ENCODE measurements at places on chromosomes 16 and 17. TPM values are rescaled to one million over a fixed set of nuclear protein-coding genes. Genes with fewer than 3 reads are reported as not detected.
A peak's percentile ranks its signal among the peaks of the same experiment; 100 is the strongest.

TNS4 gene
- total RNA-seq = 1.1 TPM

KCNJ18 gene
- total RNA-seq = not detected

FBXL19 gene
- 13.5 TPM for total RNA-seq

TUBB3 gene
- 2.1 TPM for total RNA-seq

PPP1R1B gene
- total RNA-seq = 22.4 TPM

ZNF830 gene
- 29.3 TPM for total RNA-seq

HSPB9 gene
- total RNA-seq = not detected

SMIM36 gene
- not detected for total RNA-seq

GRCh38 chr16:11992586-11993524, 16.3 kb downstream of the SNX29 start:
- DNase-seq = no peak

- DNase-seq = no peak
These were observed 294.9 kb downstream of the MAP2K6 start for GRCh38 chr17:69709441-69709840.

DNA sequence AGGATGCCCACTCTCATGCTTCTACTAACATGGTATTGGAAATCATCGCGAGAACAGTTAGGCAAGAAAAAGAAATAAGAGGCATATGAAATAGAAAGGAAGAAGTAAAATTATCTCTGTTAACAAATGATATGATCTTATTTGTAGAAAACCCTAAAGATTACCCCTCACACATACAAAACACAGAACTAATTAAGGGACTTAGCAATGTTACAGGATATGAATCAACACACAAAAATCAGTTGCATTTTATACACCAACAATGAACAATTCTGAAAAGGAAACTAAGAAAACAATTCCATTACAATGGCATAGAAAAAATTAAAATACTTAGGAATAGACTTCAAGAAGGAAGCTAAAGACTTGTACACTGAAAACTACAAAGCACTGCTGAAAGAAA, 2.7 kb upstream of the CAPNS2 start:
- no peak for DNase-seq

DNA sequence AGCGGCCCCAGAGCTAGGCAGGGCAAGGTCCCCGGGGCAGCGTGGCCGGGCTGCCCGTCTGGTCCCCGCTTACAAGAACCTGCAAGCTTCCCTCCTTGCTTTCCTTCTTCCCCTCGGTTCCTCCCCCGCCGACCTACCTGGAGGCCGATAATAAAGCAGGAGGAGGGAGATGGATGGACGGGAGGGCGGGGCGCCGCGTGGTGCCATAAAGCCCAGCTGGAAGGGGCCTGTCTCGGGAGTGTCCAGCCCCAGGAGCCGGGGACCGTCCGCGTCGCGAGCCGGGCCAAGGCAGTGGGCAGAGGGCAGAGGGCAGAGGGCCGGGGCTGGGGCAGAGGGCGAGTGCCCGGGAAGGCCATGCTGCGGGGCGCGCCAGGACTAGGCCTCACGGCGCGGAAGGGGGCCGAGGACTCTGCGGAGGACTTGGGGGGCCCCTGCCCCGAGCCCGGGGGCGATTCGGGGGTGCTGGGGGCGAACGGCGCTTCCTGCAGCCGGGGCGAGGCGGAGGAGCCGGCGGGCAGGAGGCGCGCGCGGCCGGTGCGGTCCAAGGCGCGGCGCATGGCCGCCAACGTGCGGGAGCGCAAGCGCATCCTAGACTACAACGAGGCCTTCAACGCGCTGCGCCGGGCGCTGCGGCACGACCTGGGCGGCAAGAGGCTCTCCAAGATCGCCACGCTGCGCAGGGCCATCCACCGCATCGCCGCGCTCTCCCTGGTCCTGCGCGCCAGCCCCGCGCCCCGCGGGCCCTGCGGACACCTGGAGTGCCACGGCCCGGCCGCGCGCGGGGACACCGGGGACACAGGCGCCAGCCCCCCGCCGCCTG, at the start of gene BHLHA9:
BHLHA9 (plus strand) TSS at position 235 of the 820 bp plus-strand sequence; CDS start at position 355, 120 bp downstream.
- DNase-seq = no peak

DNA sequence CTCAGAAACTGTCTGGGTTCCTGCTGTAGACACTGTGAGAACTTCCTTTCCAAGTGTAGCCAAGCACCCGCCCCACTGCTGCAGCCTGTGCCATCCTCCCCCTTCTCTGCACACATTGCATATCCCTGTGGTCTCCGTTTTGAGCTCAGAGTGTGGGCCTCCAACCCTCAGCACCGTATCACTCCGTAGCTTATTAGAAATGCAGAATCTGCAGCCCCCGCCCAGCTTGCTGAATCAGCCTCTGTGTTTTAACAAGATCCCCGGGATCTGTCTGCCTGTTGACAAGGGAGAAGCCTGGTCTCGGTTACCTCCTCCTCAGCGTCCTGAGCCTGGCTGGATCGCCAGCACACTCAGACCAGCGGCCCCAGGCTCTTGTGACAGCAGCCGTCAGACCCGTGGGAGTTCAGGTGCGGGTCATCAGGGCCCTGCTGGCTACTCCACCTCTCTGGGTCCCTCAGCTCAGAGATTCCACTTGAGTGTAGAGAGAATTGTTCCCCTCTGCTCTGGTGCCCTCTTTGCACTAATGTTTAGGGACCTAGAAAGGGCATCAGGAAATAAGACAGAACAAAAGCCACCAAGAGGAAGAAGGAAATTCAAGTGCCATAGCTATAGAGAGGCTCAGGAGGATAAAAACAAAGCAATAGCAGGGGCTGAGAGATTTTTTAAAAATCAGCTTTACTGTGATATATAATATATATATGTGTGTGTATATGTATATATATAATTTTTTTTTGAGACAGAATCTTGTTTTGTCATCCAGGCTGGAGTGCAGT, 92.3 kb downstream of the PITPNC1 start:
- DNase-seq = peak; percentile 43

GRCh38 chr16:51035711-51036110, 115.4 kb downstream of the SALL1 start:
- no peak for DNase-seq

GRCh38 chr17:11671126-11671525, 72.9 kb downstream of the DNAH9 start:
- DNase-seq = no peak

- DNase-seq = no peak
These were observed 321.3 kb downstream of the SEC14L1 start for GRCh38 chr17:77462090-77462489.

DNA sequence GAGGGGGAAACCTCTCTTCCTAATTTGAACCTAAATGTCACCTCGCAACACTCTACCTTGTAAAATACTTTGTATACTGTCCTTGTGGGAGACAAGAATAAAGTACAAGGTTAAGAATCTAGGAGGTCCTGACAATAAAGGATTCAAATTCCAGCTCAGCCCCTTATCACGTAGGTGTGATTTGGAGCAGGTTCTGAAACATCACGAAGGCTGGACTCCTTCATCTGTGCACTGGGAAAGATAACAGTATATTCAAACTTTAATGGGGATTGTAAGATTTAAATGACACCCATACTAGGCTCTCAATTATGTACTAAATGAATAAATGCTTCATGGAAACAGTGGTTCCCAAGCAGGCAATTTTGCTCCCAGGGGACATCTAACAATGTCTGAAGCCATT, 2.1 kb downstream of the TXNDC11 start:
- DNase-seq = no peak

- peak; percentile 37 for DNase-seq
These were observed 20.9 kb downstream of the RPTOR start for GRCh38 chr17:80565343-80566053.

DNA sequence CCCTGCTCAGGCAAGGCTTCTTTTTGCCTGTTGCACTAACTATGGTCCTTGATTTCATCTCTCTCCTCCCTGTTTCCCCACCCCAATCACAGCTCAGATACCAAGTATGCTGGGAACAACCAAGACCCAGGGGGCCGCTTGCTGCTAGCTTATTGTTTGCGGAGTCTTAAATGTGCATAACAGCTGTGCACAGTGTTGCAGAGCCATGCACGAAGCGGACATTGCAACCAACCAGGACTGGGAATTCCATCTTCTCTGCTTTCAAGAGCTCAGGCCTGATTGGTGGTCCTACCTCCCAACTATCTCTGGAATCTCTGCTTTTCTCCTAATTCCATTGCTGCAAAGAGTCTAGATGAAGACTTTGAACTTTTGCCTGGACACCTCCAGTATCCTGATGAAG, 281.3 kb upstream of the TNRC6C start:
- no peak for DNase-seq

DNA sequence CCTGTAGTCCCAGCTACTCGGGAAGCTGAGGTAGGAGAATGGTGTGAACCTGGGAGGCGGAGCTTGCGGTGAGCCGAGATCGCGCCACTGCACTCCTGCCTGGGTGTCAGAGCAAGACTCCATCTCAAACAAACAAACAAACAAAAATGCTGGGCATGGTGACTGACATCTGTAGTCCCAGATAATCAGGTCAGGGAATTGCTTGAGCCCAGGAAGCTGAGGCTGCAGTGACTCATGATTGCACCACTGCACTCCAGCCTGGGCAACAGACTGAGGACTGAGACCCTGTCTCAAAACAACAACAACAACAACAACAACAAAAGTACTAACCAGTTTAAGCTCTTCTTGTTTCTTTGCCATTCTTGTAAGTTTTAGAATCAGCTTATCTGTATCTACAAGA, 383.0 kb upstream of the PMFBP1 start:
- DNase-seq = peak; percentile 32

DNA sequence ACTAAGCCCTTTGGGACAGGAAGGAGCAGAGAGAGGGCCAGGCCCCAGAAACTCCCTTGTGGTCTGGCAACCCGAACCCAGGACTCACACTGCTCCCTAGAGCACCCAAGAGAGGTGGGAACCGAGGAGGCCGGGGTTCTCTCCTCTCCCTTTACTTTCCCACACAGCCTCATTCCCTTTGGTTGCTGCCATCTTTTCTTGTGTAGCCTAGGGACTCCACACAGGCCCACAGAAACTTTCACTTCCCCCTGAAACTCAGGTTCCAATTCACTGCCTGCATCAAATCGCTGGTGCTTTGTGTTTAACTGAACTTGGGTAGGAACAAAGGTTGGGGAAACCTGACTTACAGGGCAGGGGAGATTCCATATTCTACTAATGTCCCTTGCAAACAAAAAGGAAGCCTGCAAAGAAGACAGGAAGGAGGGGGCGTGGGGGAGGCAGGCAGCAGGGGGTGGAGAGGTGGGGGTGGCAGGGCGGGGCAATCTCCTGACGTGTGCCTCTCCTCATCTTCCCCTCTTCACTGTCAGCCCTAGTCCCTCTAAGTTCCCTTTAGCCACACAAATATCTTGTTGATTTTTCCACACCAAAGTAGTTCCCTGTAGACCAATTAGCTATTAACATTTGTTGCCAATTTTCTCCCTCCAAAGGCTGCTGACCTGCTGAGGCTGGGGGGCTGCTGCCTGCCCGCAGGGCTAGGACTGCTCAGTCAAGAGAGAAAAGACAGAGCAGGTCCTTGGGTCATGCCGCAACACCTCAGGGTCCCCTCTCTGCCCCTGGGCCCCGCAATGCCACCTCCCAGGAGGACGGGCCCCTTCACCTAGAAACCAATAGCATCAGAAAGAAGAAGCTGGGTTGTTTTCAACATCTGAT, 8.0 kb downstream of the ST3GAL2 start:
- peak; percentile 64 for DNase-seq

DNA sequence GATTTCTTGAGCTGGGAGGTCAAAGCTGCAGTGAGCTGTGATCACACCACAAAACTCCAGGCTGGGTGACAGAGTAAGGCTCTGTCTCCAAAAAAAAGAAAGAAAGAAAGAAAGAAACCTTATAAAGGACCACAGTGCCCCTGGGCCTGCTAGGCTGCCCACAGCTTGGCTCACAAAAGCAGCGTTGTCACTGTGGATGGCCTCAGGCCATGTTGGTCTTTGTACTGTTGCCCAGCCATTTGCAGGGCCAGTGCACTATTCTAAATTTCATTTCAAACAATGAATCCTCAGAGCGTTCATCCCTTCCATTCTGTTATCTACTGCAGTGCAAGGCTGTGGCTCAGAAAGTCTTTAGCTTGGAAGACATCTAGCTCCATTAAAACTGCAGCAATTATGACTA, 208.4 kb downstream of the SLC39A11 start:
- no peak for DNase-seq

DNA sequence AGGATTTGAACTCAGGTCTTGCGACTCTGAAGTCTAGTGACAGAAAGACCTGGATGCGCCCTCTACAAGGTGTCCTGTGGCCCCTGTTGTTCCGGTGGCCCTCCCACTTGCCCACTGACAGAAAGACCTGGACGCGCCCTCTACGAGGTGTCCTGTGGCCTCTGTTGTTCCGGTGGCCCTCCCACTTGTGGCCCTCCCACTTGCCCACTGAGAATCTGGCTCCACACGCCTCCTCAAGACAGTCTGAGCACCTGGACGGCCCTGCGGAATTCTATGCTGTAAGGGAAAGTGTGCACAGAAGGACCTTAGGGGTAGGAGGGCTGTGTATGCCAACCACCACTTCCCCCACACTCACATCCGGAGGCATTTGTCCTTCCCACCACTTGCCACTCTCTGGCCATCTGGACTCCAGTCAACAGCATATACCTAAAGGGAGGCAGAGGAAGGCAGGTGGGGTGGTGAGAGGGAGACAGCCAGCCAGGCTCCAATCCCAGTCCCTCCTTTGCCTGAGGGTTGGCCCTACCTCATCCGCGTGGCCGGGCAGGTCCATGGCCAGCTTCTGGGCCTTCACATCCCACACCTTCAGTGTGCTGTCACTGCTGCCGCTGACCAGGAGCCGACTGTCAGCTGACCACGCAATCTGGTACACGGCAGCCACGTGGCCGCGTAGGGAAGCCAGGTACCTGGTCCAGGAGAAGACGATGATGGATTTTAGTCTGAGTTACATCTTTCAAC, 9.1 kb downstream of the NLE1 start:
- peak; percentile 72 for DNase-seq

DNA sequence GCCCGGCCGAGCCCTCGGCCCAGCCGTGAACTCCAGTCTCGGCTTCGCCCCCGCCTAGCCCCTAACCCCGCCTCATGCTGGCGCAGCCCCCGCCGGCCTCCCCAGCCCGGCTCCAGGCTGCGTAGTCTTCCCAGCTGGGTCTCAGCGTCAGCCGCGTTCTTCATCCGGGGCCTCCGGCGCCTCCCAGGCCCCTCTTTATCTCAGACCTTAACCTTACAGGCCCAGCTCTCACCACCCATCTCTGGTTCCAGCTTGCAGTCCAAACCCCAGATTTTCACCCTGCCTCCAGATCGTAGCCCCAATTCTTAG, at the start of gene PROCA1:
PROCA1 (minus strand) TSS at position 166 of the 309 bp plus-strand sequence. CDS start 228 bp downstream, outside the sequence.
- DNase-seq = no peak

DNA sequence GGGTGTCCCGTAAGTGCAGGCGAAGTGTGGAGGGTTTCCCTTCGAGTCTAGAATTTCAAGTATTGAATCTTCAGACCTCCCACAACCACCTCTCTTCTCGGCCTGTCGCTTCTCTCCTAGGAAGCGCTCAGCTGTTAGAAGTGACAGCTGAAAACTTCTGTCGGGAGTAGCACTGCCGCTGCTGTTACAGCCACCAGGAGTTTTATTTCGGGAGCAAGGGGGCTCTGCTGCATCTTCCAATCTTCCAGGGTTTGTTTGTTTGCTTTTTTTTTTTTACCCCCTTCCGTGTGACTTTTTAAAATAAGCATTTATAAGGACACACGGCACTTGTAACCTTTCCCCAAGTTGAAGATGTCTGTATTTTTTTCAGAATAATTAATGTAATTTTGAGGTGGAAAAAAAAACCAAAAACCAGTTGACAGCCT, 767 bp downstream of the RPS6KB1 start:
- no peak for DNase-seq

Data from upper lobe of left lung (tissue), 6 donors.